ENCODE measurements at places on chromosomes 16 and 17. TPM values are rescaled to one million over a fixed set of nuclear protein-coding genes. Genes with fewer than 3 reads are reported as not detected.

Gene TP53TG3C
- not detected for total RNA-seq

Gene ASGR2
- not detected for total RNA-seq

Gene ATAD5
- total RNA-seq = 19.3 TPM

Gene RAMP2
- not detected for total RNA-seq

Gene SYNGR3
- total RNA-seq = 2.2 TPM

Gene PRSS8
- not detected for total RNA-seq

Gene CCL2
- not detected for total RNA-seq

Gene TBC1D28
- not detected for total RNA-seq

Gene PRRT2
- 0.98 TPM for total RNA-seq

Gene CLEC19A
- total RNA-seq = not detected

Gene LLGL2
- total RNA-seq = 23.4 TPM

Gene FAM117A
- total RNA-seq = 40.3 TPM

Gene NOS2
- total RNA-seq = 0.05 TPM

Gene WRAP53
- total RNA-seq = 13.4 TPM

Gene NHLRC4
- 4.6 TPM for total RNA-seq

Gene CYB561
- total RNA-seq = 4.8 TPM

Gene MCRIP1
- 51.6 TPM for total RNA-seq

Gene MRPL58
- total RNA-seq = 37.0 TPM

Gene OR1A1
- not detected for total RNA-seq

Gene TPPP3
- not detected for total RNA-seq

Gene TMED6
- total RNA-seq = 2.9 TPM

Gene KCNH6
- total RNA-seq = not detected

Gene HSPB9
- not detected for total RNA-seq

Gene GAS7
- total RNA-seq = 0.78 TPM

Gene RHBDL1
- 1.3 TPM for total RNA-seq

Gene KRTAP2-1
- total RNA-seq = not detected

Gene MIEF2
- total RNA-seq = 8.2 TPM

Gene CHAD
- not detected for total RNA-seq

Gene PLLP
- 0.66 TPM for total RNA-seq

Measured in activated naive CD4-positive, alpha-beta T cell treated with anti-CD3 and anti-CD28 coated beads, Interleukin-2, amount 10 ng/mL, durations not matched to agents 5 hours and 36 hours (primary cell).